ENCODE measurements at places on chromosomes 4 and X.

DNA sequence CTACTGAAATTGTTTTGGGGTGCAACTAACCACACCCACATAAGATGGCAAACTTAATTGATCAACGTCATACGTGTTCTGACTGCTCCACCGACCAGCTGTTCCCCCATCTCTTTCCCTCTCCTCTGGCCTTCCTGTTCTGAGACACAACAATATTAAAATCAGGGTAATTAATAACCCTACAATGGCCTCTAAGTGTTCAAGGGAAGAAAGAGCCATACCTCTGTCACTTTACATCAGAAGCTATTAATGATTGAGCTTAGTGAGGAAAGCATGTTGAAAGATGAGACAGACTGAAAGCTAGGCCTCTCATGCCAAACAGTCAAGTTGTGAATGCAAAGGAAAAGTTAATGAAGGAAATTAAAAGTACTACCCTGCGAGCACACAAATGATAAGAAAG lies 173.9 kb upstream of the FTHL17 start:
- DNase-seq: no peak

DNA sequence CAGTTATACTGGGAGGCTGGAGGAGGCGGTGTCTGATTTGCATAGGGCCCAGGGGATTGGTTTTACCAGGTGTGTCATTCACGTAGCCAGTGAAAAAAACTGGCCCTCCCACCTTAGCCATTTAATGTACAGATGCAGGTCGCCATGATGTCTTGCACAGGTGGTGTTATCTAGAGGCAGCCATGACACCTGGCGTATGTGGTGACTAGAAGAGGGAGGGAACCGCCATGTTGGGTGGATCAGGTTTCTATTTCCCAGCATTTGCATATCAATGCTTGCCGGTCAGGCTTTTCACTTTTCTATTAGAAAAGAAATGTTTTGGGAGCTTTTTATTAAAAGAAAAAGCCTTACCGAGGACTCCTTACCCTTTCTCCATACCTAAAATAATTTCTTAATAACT lies 523.4 kb downstream of the ADGRL3 start:
- DNase-seq: no peak

DNA sequence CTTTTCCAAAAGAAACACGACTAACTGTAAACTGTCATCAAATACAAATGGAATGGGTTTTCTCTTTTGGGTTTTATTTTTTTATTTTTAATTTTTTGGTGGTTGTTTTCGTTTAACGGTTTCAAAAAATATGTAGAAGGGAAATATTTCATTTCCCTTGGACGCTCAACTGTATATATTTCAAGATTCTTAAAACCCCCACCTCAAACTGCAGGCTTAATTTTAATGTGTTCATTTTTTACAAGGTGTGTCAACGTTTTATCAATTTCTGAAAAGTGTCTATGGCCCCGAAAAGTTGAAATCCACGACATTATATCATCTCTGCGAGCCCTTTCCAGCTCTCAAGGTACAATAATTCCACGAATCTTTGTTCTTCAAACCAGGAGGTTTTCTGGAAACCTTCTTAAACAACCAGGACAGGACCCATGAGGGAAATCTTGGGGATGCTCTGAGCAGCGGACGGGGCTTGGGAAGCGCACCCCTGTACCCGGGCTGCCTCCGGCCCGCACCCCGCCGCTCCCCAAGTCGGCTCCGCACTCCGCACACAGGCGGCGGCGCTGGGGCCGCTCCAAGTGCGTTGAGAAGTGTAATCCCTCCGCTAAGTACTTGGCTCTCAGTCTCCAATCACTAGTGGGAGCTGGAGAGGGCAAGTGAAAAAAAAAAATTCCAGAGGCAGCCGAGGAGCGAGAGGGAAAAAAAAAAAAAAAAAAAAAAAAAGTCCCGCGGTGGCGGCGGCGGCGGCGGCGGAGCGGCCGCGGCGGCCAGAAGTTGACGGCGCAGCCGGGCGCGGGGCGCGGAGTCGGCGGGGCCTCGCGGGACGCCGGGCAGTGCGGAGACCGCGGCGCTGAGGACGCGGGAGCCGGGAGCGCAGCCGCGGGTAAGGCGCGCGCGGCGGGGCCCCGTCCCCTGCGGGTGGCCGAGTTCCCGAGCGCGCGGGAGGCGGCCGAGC lies at the start of gene BMPR1B:
Gene BMPR1B (plus strand): TSS at position 764 of the 949 bp plus-strand sequence. CDS start 346,470 bp downstream, outside the sequence.
- DNase-seq: peak; percentile 13

GRCh38 chrX:22171287-22172060 lies 101.2 kb upstream of the CBLL2 start:
- DNase-seq: no peak

- DNase-seq: no peak
These were observed 94.0 kb upstream of the TEX13A start for GRCh38 chrX:105314458-105314857.

DNA sequence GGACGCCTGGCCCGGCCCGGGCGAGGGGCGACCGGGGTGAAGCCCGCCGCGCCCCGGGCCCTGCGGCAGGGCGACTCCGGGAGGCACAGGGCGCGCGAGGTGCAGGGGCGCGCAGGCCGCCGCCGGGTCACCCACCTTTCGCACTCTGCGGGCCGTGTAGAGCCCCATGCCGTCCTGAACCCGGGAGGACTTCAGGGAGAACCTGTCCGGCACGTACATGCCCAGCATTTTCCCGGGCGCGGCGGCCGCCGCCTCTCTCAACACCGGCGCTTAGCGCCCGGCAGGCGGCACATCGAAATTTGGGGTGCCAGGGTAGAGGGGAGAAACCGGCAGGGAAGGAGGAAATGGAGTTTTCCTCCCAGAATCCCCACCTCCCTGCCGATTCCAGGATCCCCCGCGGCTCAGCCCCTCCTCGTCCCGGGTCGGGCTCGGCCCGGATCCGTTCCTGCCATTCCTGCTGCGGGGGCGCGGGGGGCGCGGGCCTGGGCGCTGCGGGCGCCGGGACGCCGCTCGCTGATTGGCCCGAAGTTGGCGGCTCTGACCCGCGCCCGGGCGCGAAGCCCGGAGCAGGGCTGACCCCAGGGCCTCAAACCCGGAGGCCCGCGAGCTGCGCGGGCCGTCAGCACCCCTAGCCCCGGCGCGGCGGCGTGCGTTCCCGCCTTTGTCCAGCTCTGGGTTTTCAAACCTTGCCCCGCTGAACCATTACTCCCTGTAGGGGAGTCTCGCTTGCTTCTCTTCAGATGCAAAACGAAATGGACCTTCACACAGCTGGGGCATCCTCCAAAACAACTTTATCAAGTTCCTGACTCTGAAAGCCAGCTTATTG lies at the start of gene PRDM5:
Gene PRDM5 (minus strand): TSS at position 346 of the 826 bp plus-strand sequence. CDS start 118 bp downstream, at position 228.
- DNase-seq: peak; percentile 28

- peak; percentile 8 for DNase-seq
These were observed 118.2 kb upstream of the KIT start for GRCh38 chr4:54539500-54540029.

DNA sequence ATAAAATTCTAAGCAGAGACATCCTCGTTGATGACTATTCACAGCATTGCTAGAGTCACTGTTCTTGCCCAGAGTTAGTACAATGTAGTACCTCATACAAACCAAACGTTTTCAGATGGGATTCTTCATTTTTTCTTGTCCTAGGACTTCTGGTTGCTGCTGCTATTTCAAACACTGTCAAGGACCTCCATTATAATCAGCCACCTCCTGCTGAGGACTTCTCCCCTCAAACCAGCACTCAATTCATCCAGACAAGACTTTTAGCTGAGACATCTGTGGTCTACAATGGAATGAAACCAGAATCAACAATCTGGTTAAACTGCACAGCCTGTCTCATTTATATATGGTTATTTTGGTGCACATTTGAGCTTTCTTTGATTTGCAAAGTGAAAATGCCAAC lies 1008.8 kb downstream of the STPG2 start:
- no peak for DNase-seq

GRCh38 chr4:71945791-71946190 lies 86.0 kb upstream of the NPFFR2 start:
- no peak for DNase-seq

DNA sequence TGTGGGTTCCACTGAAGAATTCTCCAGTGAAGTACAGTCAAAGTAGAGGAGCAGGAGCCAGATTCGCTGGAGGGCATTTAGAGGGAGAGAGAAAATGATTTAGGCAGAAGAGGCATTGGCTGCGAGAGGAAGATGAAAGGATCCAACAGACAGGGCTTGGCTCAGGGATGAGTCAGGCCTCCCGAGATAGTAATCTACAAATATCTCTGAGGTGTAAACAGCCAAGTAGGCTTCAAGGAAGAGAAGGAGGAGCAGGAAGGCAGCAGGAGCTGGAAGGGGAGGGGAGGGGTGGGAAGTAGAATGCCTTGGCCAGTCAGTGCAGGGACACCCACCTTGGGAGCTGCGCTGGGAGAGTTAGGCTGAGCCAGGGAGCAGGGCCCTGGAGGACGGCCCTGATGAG lies 55.5 kb downstream of the PJA1 start:
- no peak for DNase-seq

DNA sequence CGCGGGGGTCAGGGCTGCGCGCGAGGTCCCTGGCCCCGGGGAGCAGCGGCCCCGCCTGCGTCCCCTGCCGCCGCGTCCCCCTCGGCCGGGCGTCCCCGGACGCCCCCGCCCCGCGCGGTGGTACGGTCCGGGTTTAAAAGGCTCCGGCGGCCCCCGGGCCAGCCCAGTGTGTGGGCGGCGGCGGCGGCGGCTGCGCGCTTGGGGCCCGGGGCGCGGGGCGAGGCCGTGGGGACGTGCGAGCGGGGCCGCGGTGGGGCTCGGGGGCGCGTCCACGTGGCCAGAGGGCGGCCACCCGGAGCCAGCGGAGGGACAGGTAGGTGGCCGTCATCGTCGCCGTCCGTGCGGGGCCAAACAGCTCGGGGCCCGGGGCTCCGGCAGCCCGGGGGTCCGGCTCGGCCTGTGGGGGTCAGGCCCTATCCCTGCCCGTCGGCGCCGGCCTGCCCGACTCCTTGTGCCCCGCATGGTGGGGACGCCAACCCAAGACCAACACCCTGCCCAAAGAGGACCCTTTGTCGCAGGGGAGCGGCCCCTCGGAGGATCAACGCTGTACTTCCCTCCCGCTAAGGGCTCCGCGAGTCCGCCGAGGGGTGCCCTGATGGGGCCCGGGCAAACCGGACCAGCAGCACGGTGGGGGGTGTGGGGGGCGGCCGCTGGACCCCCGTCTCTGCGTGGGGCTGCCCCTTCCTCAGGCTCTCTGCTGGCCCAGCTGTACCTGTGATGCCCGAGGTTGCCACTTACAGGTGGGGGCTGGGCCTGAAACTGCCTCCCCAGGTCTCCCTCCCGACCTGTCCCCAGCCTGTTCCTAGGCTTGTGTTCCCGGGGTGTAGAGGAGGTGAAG lies at the start of gene PLXNA3:
Gene PLXNA3 (plus strand): TSS at position 166 of the 838 bp plus-strand sequence. CDS start 1,903 bp downstream, outside the sequence.
- peak; percentile 80 for DNase-seq

All from GM10248 (cell line).